ENCODE measurements at places on chromosomes 6 and 20.

DNA sequence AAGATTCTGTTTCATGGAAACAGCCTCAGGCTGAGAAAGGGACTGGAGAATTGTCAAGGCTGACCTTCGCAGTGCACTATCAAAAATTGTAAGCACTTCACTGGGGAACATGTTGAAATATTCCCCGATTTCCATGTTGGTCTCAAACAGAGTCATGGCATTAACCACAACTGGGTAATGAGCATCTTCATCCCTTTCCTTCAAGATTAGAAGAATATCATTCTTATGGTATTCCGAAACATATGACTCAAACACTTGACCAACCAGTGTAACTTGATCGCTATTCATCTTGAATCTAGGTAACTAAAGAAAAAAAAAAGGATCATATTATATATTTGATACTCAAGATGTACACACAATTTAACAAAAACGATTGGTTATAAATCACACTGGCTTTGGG lies 3.5 kb downstream of the MCM9 start:
- ATAC-seq = no peak

DNA sequence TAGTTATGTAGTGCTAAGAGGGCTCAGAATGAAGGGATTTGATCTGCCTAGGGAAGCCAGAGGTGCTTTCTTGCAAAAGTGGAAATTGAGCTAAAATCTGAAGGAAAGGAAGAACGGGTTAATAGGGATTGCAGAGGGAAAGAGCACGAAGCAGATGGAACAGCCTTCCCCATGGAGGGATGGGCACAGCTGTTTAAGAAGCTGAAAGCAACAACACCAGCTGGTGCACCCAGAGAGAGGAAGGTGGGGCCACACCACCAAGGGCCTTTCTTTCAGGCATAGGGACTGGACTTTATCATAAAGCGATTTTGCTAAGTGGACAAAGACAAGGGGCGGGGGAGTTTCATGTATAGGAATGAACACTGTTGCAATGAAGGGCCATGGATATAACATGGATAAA lies 65.8 kb upstream of the SNRPB2 start:
- ATAC-seq = no peak

- ATAC-seq = no peak
Observed at GRCh38 chr6:13687917-13688351, 23.7 kb downstream of the RANBP9 start.

GRCh38 chr6:140812636-140813035 lies 1320.1 kb upstream of the GJE1 start:
- ATAC-seq = no peak

GRCh38 chr20:43536817-43537440 lies 21.9 kb upstream of the SGK2 start:
- no peak for ATAC-seq

- ATAC-seq = no peak
Observed at GRCh38 chr6:95197590-95197989, 379.7 kb upstream of the MANEA start.

- no peak for ATAC-seq
Observed at GRCh38 chr6:149614337-149614736, 34.2 kb downstream of the KATNA1 start.

- no peak for ATAC-seq
Observed at GRCh38 chr20:24732076-24732475, 217.0 kb upstream of the CST7 start.

GRCh38 chr6:121480099-121480713 lies 44.8 kb downstream of the GJA1 start:
- ATAC-seq = no peak

- ATAC-seq = no peak
Observed at GRCh38 chr6:15874821-15875220, 212.0 kb upstream of the DTNBP1 start.

GRCh38 chr20:44203161-44203560 lies 7.4 kb downstream of the OSER1 start:
- peak; percentile 67 for ATAC-seq

DNA sequence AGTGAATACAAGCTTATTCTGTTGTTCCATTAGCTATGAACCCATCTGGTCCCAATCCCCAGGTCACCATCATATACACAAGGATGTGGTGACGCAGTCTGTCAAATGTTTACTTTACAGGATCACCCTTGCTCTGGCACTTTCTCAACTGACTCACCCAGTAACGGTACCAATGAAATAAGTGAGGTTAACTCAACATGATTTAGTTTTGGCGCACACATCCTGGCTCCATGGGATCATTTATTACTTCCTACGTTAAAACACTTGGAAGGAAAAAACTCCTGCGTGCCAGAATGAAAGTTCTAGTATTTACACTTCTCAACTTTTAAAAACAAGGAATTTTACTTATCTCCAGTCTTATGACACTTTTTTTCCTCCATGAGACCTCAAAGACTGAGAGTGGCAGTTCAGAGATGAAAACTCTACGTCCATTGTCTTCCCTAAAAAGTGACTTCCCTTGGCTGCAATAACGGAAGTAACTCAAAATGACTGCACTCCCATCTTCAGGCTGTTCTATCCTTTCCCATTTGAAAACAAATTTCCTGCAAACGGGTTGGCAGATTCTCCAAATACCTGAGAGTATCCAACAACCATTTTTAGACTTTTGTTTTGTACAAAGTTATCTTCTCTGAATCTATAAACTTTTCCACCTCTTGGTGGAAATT lies 15.9 kb downstream of the AGPAT4 start:
- peak; percentile 85 for ATAC-seq

DNA sequence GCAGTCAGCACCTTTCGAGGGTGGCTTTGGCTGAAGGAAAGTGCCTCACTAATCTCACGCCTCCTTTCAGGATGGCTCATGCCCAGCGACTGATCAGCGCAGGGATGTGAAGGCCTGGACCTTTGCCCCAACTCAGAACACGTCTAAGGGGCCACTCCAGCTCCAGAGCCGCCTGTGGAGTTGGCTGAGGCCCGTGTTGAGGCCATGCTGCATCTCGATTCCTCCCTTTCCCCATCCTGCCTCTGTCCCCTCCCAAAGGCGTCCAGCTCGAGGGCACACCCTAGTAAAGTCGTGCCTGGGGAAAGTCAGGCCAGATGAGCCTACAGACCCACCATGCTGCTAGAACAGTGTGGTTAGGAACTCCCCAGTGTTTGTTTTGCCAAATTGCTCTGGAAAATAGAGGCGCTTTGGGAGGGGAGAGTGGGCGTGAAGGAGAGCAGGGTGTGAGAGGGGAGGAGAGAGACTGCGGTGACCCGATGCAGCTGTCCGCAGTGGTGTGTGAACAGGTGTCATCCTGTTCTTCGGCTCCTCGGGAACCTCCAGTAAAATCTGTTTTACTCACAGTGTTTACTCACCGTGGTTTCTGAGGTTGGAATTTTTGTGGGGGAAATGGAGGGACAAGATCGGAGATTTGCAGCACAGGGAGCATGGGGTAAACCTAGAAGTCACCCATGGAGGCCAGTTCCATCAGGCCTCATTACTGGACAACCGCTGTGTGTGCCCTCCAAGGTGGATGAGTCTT lies 85.0 kb upstream of the PMEPA1 start:
- ATAC-seq = no peak
